ENCODE measurements at places on chromosomes 16 and 17.
A peak's percentile ranks its signal among the peaks of the same experiment; 100 is the strongest.

DNA sequence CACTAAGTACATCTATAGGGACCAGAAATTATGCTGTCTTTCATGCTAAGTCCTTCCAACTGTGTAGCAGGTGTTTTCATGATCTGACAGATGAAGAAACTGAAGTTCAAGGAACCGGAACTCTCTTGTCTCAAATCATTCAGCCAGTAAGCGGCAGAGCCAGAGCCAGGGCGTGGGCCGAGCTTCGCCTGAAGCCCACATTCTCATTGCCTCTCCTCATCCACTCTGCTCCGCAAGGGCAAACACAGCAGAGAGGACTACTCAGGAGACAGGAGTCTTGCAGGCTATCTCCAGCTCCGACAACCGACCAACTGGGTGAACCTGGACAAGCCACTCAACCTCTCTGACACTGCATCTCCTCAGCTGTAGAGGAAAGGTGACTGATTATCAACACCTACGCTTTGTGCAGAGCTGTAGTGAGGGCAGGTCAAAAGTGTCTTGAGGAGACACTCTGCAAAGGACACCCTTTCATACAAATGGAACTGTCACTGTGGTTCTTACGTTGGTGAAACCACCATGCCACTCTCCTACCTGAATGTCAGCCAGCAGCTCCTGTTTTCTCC, 72.9 kb downstream of the CYTH1 start:
- peak; percentile 85 for DNase-seq

GRCh38 chr17:4771519-4772234, at the start of gene TM4SF5:
TM4SF5 (plus strand) TSS chr17:4771886; CDS start chr17:4771923, 37 bp downstream.
- peak; percentile 68 for DNase-seq

GRCh38 chr17:81387100-81388090, 7.9 kb upstream of the BAHCC1 start:
- DNase-seq, result no peak

- DNase-seq, result no peak
Measured at GRCh38 chr16:17607609-17608008, 136.8 kb upstream of the XYLT1 start.

- no peak for DNase-seq
Measured at GRCh38 chr16:68377667-68378393, 67.0 kb downstream of the PRMT7 start.

DNA sequence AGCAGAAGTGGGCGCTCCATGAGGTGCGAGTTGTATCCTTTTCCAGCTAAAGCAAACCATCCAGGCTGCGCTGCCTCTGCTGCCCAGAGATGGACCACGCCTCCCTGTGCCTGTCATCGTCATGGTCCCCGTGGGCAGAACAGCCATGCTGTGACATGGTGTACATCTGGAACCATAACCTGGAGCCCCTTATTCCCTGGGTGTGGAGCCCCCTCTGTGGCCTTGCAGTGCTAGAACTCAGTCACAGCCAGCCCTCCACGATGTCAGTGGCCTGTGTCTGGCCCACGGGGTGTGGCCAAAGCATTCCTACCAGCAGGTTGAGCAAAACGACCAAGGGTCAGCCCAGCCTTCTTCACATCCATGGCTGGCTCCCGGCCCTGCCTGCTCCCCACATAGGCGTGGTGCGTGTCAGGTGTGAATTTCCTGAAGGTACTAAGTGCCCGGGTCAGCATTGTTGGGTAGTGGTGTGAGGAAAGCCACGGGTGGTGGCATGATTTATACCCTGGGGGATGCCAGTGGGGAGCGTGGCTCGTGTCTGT, 22.7 kb upstream of the JPT2 start:
- DNase-seq, result no peak

DNA sequence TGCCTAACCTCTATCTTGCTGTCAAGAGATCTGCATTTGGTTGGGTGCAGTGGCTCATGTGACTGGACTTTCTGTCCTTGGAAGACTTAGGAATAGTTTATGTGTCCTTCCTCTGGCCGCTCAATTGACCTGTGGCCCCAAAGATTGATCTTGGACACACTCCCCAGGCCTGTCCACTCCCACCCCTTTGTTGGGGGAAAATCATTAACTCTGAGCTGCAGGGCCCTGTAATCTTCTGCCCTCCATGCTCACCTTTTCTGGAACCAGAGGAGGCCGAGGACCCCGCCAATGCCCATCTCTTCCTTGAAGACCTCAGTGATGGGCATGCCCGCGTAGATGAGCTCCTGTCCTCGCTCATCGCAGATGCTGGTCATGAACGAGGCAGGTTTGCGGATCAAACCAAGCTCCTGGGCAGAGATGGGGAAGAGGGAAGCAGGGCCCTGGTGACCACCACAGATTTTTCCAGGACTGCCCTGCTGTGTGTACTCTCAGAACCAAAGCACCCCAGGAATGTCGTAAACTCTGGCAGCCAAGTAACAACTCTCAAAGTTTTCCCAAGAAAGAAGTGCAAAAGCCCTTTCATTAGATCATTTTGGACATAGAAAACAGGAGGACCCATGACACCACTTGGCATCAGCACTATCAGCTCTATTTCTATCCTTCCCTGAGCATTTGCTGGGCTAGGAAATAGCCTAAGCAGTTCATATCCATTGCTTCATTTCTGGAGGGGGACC, 8.5 kb upstream of the KLHL11 start:
- DNase-seq, result no peak

DNA sequence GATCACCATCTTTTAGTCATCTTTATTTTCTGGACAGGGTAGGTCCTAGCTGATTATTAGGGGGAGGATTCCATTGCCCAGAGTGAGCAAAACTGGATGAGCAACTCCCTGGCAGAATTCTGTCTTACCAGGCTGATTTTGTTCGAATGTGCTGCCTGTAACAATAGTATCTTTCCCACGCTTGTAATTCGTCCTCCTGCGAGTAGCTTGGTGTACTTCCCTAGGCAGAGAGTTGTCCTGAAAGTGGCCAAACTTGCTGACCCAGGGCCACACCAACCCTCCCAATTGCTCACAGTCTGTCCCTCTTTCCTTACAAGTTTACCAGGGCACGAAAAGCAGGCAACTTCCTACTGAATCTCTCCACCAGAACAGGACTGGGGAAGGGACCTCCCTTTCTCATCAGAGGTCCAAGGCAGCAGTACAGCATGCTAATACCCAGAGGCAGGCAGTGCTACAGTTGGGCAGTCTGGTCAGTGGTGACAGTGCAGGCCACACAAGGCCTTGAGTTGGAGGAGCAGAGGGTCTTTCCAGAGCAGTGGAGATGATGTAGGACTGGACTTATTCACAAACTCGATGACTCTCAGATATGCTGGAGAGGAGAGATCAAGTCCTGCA, 67.8 kb upstream of the NLK start:
- no peak for DNase-seq

GRCh38 chr17:73835605-73836004, 191.4 kb upstream of the SDK2 start:
- no peak for DNase-seq

DNA sequence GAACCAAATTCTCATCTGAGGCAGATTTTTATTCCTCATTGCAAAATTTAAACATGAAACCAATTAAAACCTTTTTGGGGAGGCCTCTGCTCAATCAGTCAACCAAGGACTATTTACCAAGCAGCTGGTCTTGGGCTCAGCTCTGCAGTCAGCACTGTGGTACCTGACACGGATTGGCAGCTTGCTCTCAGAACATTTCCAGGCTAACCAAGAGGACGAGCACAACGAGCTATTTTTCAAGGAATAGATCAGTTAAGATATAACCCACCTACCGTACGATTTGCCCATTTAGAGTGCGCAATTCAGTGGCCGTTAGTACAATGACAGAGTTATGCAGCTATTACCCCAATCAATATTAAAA, 26.4 kb upstream of the KLHDC4 start:
- DNase-seq, result no peak

DNA sequence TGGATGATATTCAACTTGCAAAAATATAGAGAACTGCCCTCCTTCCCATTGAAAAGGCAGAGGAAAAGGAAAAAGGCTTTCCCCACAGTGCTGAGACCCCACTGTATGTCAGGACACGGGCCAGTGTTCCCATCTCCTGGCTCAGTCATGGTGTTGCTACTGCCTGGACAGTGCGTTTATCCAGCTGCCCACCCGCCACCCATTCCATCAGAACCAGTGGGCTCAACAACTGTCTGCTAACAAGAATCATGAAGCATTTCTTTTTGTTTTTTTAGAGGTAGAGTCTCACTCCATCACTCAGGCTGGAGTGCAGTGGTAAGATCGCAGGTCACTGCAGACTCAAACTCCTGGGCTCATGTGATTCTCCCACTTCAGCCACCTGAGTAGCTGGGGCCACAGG, 11.3 kb downstream of the FBXO31 start:
- no peak for DNase-seq

- no peak for DNase-seq
Measured at GRCh38 chr17:19381741-19382444, 3.6 kb downstream of the MAPK7 start.

DNA sequence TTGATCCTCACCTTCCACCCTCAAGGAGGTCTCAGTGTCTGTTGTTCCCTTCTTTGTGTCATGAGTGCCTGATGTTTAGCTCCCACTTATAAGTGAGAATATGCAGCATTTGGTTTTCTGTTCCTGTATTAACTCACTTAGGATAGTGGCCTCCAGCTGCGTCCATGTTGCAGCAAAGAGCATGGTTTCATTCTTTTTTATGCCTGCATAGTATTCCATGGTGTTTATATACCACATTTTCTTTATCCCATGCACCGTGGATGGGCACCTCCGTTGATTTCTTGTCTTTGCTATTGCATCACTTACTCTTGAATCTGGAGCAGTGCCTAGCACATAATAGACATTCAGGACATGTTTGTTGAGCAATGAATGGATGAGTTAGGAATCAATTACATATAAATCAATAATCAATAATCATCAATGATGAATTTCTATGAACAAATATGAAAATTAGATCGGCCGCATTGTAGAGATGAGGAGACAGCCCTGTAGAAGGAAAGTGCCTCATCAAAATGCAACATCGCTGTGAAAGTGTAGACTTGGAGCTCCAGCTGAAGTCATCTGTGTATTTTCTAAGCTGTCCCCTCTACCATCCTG, 129.5 kb downstream of the PRKCB start:
- DNase-seq, result no peak

DNA sequence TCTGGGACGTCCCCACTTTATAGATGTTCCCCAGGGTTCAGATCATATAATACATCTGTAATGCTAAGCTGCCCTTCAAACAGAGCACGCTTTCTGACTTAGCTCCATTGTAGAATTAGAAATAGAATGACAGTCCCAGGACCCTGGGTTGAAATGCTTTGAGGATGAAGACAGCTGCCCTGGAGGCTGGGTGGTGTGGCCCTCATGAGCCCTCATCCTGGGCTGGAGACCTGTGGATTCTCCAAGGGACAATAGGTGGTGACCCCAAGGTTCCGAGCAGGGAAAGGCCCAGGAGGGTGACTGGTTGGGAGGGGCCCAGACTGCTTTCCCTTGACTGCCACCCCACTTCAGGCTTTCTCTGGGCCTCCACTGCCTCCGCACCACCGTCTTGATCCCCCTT, 59.0 kb downstream of the CRISPLD2 start:
- no peak for DNase-seq

GRCh38 chr17:2521257-2521656, 9.6 kb upstream of the METTL16 start:
- no peak for DNase-seq

GRCh38 chr17:61699032-61699431, 108.0 kb upstream of the NACA2 start:
- no peak for DNase-seq

- no peak for DNase-seq
Measured at GRCh38 chr16:20879175-20880040, 20.8 kb downstream of the DCUN1D3 start.

DNA sequence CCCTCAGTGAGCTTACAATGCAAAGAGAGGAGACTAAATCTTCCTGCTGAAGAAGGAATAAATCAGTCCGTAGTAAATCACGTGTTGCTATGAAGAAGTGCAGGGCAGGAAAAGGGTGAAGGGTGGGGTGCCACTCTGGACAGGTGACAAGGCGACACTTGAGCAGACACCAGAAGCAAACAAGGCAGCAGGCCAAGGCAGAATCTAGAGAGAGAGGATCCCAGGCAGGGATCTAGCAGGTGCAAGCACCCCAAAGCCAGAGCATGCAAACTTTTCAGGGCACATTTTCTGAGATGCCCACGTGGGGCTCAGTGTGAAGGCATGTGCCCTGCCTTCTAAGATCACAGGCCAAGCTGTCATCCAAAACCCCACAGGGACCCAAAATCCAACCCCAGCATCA, 193.3 kb downstream of the ZNF423 start:
- DNase-seq, result no peak

DNA sequence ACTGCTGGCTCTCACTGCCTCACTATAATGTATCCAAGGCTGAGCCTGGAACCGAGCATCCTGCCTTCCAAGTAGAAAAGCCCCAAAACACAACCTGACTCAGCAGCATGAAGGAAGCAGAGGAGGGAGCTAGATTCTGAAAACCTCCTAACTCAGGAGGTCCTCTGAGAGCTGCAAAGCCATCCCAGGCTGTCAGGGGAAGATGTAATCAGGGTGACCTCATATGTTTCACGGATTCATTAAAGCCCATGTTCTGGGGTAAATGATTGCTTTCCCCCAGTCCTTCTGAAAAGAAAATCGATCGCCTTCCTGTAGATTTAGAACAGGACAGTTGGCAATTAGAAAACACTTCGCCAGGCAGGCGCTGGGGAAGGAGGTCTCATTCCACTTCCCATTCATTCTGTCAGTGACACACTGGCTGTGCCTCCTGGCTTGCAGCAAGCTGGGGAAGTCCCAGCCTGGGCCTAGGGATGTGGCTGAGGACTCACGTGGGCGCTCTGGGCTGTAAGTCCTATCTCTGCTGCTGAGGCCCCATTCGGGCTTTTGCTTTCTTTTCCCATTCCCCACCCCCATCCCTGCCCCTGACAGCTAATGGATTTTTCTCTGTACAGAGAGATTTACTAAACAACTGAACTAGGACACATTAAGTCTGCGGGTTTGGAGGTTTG, 75.7 kb upstream of the TMEM132E start:
- no peak for DNase-seq

GRCh38 chr16:5073279-5073629, 1.6 kb downstream of the ALG1 start:
- DNase-seq, result no peak

GRCh38 chr17:27323538-27324215, 29.8 kb downstream of the WSB1 start:
- DNase-seq, result no peak

- DNase-seq, result no peak
Measured at GRCh38 chr17:79613195-79613772, 2.4 kb upstream of the RBFOX3 start.

DNA sequence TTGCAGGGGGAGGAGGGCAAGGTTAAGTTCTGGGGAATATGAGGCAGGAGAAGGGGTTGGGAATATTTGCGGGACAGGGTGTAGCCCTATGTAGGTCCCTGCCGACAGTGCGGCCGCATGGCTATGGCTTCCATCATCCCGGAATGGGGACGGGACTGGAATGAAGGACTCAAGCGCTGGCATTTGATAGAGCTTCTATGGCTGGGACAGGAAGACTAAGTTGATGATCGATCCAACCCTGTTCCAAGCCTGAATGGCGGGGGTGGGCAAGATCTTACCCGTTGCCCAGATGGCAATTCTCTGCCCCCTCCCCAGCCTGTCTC, 47.1 kb downstream of the SRCIN1 start:
- no peak for DNase-seq

- no peak for DNase-seq
Measured at GRCh38 chr17:49580981-49581647, 5.4 kb downstream of the NXPH3 start.

- DNase-seq, result no peak
Measured at GRCh38 chr16:86324320-86324719, 186.0 kb upstream of the FOXF1 start.

- DNase-seq, result no peak
Measured at GRCh38 chr17:4982305-4982704, 5.2 kb downstream of the CAMTA2 start.

- DNase-seq, result no peak
Measured at GRCh38 chr17:67246403-67246652, 1.3 kb upstream of the HELZ start.

- no peak for DNase-seq
Measured at GRCh38 chr17:261635-262034, 80.2 kb upstream of the DOC2B start.
